M059J (cell line): ENCODE measurements at places on chromosomes 13 and 19. TPM values are rescaled to one million over a fixed set of nuclear protein-coding genes. Genes with fewer than 3 reads are reported as not detected.

The ZNF135 gene
- 1.8 and 2.0 TPM in 2 replicates for total RNA-seq

The RFPL4AL1 gene
- total RNA-seq: not detected in 2 replicates

The LILRA1 gene
- not detected in 2 replicates for total RNA-seq

The SPINT2 gene
- total RNA-seq: 8.5 and 8.9 TPM in 2 replicates

The FCHO1 gene
- total RNA-seq: 0.20 and 2.1 TPM in 2 replicates

The MIR17HG gene
- 0.44 and 0.62 TPM in 2 replicates for total RNA-seq

The IGSF23 gene
- 0.22 and 0.81 TPM in 2 replicates for total RNA-seq

The UBXN6 gene
- total RNA-seq: 78.5 and 127 TPM in 2 replicates

The NLRP7 gene
- total RNA-seq: not detected in 2 replicates

The ITGBL1 gene
- 13.9 and 21.4 TPM in 2 replicates for total RNA-seq

The ZNF846 gene
- 1.3 and 3.8 TPM in 2 replicates for total RNA-seq

GRCh38 chr13:80870186-80870585 is 529.3 kb upstream of the SPRY2 start:
- no peak for DNase-seq

DNA sequence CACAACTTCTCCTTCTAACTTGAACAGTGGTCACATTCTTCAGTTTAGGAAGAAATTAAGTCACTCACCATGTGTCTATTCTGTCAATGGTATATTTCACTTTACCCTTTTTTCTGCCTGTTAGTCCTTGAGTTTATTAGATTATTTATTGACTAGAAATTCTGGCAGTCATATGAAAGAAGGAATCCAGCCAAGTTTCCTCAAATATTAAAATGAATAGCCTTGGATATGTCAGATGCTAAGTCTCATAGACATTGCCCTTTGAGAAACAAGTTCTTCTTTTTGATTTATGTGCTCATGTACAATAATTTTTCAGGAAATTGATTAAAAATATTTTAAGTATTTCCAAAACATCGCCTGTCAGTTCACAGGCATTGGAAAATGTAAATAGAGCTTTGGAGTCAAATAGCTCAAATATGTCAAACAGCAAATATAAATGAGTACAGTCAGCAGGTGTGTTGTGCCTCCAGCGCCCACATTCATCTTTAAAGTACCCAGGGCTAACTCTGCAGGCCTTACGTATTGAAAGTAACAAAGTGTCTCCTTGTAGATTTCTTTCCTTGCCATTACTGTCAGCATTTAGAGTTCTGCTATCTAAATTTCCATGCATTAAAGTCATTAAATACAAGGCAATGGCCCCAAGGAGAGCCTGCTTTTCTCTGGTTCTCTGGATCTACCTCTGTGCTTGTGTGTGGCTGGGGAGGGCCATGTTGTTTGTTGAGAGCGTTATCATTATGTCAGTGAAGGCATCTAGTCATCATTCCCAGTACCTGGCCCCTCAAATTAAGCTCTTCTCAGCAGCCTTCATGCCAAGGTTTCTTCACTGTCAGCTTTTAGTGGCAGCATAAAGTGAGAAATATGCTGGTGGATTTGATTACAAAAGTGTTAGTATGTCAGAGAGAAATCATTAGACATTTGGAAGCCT is 76.3 kb upstream of the TRPC4 start:
- no peak for DNase-seq

DNA sequence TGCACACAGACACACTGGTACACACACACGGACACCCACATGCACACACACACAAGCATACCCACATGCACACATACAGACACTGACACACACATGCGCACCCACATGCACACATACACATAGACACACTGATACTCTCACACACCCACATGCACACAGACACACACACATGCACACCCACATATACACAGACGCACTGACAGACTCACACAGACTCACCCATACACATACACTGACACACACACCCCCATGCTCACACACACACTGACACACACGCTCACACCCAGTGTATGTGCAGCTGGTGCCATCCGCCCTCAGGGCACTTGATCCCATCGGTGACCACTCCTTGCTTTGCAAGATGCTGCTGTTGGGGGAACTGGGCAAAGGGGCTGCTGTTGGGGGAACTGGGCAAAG is 9.7 kb upstream of the RASA3 start:
- DNase-seq: no peak

GRCh38 chr13:102097708-102098107 is 304.1 kb downstream of the FGF14 start:
- no peak for DNase-seq

GRCh38 chr13:106560821-106561220 is 7.1 kb downstream of the ARGLU1 start:
- no peak for DNase-seq

- no peak for DNase-seq
Observed at GRCh38 chr13:99276706-99277105, 18.5 kb upstream of the GPR18 start.

DNA sequence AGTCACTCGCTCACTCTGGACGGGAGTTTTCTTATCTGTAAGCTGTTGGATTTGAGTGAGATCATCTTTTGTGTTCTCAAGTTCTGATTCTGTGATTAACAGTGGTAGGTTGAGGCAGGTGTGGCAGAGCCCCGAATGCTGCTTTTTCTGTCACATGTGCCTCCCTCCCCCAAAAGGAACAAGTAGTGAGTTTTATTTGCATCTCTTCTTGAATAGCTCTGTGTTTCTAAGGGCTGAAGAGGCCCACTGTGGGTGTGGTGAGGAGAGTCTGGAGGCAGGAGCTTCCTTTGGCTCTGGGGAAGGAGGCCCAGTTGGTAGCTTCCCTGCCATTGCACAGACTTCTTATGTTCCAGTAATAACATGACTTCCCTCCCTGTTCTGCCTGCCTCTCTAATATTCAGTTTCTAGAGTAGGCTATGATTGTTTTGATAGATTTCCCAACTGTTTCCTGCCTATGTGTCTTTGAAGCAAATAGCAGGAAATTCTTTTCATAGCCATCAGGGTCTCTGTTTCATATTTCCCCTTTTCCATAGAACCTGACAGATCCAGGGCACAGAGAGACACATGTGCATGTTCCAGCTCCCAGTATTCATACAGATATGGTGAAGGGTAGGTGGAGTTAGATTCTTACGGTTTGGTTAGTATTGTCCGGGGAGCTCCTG is 23.9 kb upstream of the CXCL17 start:
- DNase-seq: no peak

DNA sequence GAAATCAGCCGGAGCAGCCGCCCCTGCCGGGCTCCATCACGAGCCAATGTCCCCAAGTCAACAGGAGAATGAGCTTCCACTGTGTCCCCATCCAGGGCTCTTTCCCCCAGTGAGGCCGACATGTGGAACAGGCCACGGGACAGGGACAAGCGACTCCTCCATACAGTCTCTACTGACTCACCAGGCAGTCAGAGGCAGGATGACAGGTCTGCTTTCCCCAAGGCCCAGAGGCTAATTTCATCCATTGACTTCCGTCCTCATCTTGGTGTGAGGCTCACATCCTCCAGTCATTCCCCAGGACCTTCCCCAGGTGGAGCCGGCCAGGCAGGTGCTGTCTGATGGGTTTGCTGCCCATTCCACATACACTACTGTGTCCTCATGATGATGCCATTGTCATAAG is 3.5 kb downstream of the CEACAM6 start:
- peak; percentile 6 for DNase-seq

DNA sequence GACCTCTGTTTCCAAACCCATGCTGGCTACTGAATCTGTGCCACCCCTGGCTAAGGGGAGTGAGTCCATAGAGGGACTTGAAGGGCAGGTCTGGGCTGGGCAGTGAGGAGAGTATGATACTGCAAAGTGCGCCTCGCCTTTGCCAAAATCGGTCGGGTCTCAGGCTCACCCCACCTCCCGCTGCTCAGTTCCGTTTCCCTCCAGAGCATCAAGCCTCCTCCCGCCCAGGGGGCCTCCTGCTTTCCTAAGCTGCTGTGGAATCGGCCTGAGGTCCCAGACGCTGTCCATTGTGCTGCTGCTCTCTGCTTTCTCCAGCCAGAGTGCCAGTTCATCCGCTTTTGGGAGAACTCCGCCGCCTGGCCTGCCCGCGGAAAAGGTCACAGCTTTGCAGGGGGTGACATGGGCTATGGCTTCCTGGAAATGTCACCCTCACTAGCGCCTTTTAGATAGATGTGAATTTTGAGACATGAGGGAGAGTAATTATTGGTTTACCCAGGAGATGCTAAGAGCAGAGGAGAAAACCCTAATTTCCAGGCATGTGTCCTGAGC is 1418.4 kb downstream of the UQCRFS1 start:
- DNase-seq: peak; percentile 51

DNA sequence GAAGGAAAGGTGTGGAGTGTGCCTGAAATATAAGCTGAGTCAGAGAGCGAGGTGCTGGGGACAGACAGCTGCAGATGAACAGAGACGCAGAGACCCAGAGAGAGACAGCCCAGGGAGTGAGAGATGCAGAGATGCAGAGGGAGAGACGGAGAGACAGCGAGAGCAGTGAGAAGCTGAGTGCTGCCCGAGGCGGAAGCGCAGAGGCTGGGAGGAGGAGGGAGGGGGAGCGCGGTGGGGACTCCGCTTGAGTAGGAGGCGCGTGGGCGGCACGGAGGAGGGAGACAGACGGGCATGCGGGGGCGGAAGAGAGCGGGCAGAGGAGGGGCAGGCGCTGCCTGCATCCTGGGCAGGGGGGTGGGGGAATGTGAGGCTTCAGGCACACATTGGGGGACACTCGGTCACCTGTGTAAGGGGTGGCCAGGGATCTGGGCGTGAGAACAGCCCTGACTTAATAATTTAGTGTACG is 25.7 kb downstream of the SLC8A2 start:
- DNase-seq: peak; percentile 36

GRCh38 chr19:35732540-35733179 is 9.6 kb downstream of the IGFLR1 start:
- DNase-seq: no peak

DNA sequence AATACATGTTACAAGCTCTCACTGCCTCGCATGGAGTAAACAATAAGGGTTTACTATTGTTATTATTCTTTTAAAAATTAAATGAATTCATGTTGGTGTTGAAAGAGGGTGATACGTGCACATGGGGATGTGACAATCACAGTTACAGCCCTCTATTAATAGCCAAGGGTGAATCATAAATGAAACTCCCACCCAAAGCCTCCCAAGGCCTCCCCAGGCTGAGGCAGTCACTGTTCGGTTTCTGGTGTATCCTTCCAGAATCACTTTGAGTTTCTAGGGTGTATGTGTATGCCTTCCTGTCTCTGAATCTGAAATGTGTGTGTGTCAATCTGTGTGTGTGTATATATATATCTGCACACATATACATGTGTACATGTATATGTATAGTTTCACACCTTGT is 73.4 kb downstream of the AKAP11 start:
- DNase-seq: no peak

DNA sequence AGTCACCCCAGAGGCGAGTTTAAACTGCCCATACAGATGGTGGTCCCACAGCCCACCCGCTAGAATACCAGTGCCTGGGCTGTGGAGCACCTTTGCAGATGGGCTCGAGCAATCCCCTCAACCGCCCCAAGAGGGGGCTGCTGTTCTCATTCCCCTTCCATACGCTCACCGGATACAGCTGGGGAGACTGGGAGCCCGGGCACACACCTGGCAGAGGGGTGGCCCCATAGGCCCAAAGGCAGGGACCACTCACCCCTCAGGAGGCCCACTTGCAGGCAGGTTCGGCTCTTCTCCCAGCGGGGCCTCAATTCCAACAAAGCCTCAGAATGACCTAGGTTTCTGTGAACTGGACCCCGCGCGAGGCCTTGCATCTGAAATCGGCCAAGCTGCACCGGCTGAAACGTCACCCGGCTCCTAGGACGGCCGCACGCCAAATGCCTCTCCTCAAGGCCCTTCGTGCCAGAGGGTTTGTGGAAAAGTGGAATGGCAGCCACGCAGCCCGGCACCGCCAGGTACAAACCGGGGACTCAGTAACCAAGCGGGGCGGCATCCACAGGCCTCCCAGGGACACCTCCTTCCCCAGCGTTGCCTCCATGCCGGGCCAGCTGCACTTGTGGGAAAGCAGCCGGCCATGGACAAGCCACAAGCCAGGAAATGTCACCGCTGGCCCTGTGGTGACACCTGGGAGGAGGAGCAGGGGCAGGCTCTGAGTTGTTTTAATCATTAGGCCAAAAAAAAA is 18.7 kb downstream of the MLLT1 start:
- peak; percentile 25 for DNase-seq

DNA sequence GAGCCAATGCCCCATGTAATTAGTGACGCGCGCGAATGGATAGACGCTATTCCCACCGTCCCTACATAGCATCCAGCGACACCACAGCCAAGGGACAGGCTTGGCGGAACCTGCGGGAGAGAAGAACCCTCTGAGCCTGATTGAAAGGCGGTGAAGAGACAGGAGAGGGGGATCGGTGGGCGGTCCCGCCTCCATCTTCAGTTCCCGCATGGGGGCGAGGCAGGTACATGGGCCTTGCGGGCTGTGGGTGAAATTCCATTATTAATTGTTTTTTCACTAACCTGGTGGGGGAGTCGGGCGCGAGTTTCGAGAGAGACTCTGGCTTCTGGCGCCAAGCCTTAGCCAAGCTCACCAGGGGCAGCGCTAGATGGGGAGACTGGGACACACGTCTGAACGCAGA is 8.4 kb upstream of the TEX101 start:
- DNase-seq: no peak

DNA sequence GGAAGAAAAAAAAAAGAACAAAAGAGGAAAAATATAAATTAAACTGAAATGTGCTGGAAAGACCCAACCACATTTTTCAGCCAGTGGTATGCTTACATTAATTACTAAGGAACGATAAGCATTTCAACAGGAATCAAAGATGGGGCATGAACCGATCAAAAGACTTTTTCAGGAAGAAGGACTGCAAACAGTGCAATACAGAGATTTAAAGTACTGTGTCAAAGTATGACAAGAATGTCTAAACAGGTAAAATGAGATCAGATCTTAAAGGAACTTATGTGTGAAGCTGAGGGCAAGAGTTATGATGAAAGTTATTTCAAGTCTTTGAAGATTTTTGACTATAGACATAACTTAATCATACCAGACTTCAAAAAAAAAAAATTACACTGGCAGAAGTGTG is 1761.8 kb downstream of the SLITRK5 start:
- no peak for DNase-seq

DNA sequence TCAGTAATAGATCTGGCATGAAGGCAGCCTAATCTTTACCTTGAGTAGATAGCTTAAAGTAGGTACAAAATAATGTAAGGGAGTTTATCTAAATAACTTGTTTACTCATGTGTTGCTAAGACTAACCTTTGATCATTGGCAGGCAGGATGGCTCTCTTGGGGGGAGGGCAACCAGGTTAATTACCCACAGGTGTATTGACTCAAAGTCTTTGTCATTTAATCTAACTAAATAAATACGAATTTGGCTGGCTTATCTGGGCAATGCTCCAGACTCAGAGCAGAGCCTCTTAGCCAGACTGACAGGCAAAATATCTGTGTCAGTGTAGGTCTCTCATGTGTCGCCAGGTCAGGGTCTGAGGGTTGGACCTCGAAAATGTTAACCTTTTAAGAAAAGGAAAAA is 283.4 kb upstream of the KLHL1 start:
- no peak for DNase-seq

GRCh38 chr13:111508902-111509509 is 188.6 kb downstream of the TEX29 start:
- DNase-seq: no peak

DNA sequence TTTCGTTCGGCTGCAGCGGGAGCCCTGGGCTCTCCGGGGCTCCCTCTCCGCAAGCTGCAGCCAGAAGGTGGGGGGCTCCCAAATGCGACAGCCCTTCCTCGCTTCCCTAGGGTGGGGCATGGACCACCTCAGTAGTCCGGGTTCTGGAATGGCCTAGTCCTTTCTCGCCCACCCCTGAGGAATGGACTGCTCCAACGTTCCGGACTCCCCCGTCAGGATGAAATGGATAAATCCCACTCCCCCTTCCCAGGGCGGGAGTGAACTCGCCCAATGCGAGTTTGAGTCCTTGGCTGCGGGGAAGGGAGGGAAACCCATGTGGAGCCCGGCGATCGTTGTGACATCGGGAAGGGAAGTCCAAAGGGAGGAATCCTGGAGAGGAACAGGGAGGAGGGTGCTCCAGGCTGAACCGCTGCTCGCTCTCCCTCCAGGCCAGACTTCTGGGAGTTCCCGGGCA is 5.5 kb downstream of the HRC start:
- peak; percentile 72 for DNase-seq
